ENCODE measurements at places on chromosomes 12 and 14.

DNA sequence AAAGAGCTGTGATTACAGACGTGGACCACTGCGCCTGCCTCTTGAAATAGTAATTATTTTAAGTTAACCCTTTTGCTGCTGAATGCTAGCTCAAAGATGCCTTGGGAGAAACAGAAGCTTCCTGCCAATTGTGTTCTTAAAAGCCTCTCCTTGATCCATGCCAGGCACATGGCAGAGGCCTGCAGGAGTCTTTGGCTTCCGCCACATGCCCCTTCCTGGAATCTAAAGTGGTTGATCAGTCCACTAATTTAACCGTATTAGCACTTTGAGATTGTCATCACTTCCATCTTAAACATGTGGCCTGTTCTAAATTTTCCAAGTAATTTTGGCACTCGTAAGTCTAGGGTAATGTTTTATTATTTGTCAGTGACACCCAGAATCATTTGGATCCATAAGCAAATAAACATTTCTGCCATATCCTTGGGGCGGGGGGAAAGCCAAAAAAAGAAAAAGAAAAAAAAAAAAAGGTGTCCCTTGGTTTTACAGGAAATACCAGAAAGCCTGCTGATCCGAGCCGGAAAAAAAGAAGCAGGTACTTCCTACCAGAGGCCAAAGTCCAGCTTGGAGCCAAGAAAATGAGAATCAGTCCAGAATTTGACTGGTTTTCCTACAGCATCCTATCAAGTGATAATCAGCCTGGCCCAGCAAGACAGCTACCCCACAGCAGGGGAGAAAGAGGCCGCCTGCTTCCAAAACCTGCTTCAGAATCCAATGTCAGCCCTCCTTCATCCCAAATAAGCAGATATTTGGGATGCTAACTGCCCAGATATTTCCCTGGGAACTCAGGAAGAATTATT is 104.8 kb downstream of the KCNK10 start:
- DNase-seq = no peak

GRCh38 chr14:65226824-65227604 is 124.7 kb upstream of the MAX start:
- DNase-seq = no peak

- no peak for DNase-seq
These were observed 85.6 kb downstream of the PLEKHA5 start for GRCh38 chr12:19215115-19215514.

GRCh38 chr12:53949631-53950436 is 4.9 kb upstream of the HOXC12 start:
- DNase-seq = no peak

- no peak for DNase-seq
These were observed 62.7 kb downstream of the CHST11 start for GRCh38 chr12:104519190-104520019.

DNA sequence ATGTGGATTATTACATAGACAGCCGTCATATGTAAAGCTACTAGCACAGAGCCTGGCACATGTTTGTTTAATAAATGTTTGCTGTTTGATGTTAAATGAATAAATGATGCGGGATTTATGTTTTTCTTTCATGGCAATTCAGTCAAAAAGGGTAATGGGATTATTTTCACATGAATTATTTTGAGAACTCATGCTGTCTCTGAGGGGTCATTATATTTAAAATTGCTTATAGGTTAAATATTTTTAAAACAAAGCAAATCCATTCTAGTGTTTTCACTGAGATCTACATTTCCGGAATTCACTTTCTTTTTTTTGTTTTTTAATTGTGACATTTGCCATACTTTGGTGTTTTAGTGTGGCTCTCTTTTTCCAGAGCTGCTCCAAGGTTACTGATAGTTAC is 5.3 kb downstream of the RAB21 start:
- no peak for DNase-seq

DNA sequence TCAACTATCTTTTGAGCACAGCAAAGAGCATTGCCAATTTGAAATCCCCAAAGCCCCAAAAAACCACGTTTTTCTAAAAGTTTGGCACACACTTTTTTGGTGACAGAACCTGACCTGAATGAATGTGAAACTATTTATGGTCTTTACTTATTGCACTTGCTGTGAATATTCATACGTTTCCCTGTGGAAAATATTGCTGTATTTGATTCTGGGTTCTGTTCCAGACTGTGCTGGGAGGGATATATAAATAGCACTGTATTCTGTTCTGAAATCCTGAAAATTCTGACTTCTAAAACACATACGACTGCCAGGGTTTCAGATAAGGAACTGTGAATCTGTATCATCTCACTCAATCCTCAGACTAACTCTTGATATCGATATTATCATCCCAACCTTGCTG is 35.1 kb downstream of the NR1H4 start:
- no peak for DNase-seq

DNA sequence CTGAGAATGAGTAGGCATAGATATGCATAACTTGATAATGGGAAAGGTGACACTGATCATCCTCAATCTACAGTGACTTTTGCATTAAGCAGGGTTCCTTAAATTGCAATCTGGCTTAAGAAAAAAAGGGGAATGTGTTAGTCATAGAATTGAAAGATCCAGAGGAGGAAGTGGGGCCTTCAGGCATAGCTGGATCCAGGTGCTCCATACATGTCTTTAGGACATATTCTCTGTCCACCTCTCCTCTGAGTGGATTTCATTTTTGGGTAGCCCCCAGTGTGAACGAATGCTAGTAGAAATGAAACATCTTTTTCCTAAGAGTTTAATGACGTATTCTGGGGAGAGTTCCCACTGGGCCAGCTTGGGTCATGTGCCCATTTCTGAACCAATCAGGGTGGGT is 27.6 kb downstream of the CCDC63 start:
- no peak for DNase-seq

- DNase-seq = no peak
These were observed 11.7 kb downstream of the HDAC7 start for GRCh38 chr12:47808050-47808449.

DNA sequence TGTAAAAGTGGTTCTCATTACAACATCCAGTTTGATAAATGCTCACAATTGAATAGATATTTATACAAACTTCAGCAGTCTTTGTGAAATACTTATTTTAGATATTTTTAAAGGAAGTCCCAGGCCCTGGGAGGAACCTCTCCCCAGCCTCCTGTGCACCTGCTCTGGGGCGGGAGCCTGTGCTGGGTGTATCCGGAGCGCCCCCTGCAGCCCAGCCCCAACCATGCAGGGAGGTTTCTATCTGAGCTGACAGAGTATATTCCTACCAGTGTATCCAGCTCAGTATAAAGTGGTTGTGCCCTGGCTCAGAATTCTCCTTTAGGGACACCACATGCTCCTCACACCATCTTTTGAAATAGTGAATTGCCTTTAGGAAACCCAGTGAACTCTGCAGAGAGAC is 851.8 kb downstream of the TMEM121 start:
- no peak for DNase-seq

GRCh38 chr12:7937833-7938506 is 2.0 kb upstream of the SLC2A3 start:
- no peak for DNase-seq

DNA sequence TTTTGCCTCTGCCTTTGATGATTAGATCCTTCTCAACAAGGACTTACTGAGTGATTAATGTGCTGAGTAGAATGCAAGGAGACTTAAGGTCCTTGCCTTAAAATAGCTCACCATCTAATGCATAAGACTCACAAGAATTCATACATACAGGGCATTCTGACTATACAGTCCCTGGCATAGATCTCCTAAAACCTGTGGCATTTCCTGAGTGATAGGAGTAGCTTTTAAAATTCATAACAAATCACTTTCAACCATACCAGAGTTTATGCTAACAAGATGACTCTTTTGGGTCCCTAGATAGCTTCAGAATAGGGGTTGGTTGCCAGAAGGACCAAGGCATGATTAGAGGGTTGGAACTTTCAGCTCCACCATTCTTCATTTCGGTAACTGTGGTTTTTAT is 48.8 kb downstream of the STXBP6 start:
- no peak for DNase-seq

DNA sequence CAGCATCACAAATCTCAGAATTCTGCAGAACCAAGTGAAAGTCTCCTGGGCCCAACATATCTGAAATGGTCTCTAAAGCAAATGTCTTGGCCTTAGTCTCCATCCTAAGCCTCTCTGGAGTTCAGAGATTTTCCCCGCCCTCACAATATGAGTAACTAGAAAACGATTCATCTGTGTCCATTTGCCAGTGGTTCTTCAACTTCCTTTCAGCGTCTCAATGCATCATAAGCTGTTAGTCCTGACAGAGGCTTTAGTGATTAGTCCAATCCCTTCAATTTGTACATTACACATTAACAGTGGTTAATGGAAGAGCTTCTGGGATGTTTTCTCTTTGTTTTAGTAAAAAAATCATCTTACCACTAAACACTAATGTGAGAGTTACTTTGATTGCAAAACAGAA is 17.4 kb downstream of the NPC2 start:
- DNase-seq = no peak

GRCh38 chr12:95532851-95533250 is 18.4 kb downstream of the USP44 start:
- no peak for DNase-seq

GRCh38 chr12:11500188-11500860 is 105.0 kb upstream of the PRB2 start:
- DNase-seq = peak; percentile 76

DNA sequence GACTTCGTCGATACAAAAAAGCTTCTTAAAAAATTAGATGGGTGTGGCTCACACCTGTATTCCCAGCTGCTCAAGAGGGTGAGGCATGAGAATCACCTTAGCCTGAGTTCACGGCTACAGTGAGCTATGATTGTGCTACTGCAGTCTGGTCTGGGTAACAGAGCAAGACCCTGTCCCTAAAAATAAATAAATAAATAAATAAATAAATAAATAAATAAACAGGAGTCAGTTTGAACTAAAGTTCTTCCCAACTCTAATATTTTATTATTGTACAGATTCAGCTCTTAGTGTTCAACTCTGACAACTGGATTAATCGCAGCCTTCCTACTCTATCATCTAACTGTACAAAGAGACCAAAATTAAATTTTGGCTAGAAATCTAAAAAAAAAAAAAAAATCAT is 12.7 kb upstream of the CLIP1 start:
- no peak for DNase-seq

- DNase-seq = no peak
These were observed 12.1 kb upstream of the LUM start for GRCh38 chr12:91123236-91123916.

DNA sequence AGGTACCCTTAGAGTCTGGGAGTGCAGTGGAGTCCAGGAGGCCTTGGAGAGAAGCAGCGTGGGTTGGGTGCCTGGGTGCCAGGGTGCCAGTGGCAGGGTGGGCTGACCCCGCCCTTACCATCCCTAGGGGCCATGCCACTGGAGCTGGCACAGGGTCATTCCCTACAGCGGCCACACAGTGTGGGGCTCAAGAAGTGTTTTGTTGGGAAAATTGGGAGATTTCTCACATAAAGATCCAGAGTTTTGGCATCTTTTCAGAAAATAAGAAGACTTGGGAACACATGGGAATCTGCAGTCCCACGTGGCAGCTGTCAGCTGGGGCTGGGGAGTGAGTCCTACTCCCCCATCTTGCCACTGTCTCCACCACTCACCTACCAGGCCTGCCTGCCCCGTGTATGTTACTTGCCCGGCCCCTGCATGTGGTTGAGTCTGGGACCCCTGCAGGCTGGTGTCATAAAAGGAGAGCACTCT is 4.2 kb downstream of the VASH1 start:
- no peak for DNase-seq

DNA sequence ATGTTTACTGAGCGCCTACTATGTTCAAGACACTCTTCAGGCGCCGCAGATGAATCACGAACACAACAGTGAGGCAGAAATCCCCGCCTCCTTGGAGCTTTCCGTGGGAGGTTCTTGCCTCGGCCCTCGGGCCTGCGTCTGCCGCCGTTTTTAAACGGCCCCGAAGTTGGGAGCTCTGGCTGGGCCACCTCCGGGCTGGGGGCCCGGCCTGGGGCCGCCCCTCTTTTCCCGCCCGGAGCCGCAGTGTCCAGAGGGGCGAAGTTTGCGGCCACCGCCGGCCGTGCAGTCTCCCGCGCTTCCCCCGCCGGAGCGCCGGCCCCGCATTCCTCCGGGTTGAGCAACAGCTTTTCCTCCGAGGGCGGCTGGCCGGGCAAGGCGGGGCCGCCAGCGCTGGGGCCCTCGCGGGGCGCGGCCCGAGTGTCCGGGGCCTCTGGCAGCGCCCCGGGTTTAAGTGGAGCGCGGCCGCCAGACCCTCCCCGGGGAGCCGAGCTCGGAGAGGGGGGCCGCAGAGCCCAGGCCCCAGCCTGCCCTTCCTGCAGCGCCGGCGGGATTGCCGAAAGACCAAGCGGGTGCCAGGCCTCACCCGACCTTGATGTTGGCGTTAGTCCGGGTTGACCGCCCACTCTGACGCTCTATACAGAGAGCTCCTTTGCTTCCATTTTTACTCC is 18.7 kb upstream of the CTDSP2 start:
- DNase-seq = no peak

GRCh38 chr14:100588671-100589070 is 1.5 kb upstream of the BEGAIN start:
- DNase-seq = no peak

GRCh38 chr14:104732355-104732804 is 8.4 kb downstream of the ADSS1 start:
- no peak for DNase-seq

DNA sequence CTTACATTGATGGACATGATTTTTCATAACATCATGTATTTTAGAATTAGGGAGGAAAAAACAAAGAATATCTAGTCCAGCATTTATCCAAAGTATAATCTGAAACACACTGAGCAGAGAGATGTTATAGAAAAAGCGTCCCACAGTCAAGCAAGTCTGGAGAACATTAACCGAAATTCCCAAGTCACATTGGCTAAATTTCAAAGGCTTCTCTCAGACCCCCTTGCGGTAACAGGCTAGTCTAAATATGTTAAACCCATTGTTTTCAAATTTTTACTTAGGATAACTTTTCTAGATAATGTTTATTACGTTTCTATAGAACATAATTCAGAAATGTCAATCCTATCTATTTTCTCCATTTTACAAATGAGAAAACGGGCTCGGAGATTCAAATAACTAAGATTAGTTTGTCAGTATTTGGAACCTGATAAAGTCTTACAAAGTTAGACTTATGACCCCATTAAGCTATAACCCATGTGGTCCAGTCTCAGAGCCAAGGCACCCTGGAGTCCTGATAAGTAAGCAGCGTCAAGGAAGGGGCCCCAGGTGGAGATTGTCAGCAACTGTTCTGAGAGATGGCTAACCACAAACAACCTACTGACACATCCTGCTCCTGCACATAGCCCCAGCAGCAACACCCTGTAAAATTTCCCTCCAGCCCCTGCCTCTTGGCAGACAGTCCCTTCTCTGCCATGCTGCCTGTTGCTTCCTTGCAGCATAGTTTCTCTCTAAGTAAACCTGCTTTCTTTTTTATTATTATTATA is 220.6 kb upstream of the TMEM260 start:
- DNase-seq = no peak

- DNase-seq = no peak
These were observed 1426.9 kb downstream of the AACS start for GRCh38 chr12:126492181-126492580.

DNA sequence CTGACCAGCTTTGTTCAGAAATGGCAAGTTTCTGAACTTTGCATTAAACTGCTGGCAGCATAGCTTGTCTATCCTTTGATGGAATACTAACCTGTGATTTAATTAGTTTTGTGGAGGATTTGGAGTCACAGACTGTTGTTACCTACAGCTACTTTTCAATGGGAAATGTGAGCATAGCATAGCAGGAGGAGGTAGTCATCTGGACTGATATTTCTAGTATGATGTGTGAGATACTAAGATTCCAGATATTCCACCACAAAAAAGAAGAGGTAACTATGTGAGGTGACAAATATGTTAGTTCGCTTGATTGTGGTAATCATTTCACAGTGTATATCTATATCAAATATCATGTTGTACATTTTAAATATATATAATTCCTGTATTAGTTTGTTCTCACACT is 833.0 kb downstream of the SLC6A15 start:
- no peak for DNase-seq

Data from hypothalamus (tissue), 51 donors.